ENCODE measurements at places on chromosomes 7 and 10.
A peak's percentile ranks its signal among the peaks of the same experiment; 100 is the strongest.

- DNase-seq: no peak
These were observed 2.2 kb downstream of the COMTD1 start for GRCh38 chr10:75233444-75234016.

GRCh38 chr10:132644527-132645246 lies 107.1 kb downstream of the INPP5A start:
- DNase-seq: peak; percentile 8

DNA sequence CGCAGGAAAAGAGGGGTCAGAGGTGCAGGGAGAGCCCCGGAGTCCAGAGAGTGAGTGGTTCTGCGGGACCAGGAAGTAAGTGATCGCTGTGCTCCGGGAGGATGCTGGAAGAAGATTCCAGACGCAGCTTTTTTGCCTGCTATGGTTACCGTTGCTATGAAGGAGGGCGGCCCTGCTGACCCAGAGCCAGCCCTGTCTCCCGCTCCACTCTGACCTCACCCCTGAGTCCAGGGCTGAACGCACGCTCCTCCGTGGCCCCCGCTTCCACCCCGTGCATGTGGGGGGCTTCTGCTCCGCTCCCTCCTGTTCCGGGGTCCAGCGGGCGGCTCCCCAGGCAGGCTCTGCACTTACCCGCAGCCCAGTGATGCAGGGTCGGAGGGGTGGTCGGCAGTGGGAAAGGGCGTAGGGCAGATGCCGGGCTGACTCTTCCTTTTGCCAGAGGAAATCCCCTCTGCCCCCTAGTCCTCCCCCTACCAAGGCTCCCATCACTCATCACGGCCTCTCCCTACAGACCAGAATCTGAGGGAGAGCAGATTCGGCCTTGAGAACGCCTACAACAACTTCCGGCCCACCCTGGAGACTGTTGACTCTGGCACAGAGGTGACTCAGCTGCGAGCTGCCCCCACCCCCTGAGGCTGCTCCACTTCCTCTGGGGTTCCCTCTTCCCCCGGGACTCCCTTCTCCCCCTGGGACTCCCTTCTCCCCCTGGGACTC lies 2.7 kb upstream of the MUC17 start:
- DNase-seq: peak; percentile 58

GRCh38 chr7:22561321-22561811 lies 61.4 kb upstream of the STEAP1B start:
- peak; percentile 68 for DNase-seq

DNA sequence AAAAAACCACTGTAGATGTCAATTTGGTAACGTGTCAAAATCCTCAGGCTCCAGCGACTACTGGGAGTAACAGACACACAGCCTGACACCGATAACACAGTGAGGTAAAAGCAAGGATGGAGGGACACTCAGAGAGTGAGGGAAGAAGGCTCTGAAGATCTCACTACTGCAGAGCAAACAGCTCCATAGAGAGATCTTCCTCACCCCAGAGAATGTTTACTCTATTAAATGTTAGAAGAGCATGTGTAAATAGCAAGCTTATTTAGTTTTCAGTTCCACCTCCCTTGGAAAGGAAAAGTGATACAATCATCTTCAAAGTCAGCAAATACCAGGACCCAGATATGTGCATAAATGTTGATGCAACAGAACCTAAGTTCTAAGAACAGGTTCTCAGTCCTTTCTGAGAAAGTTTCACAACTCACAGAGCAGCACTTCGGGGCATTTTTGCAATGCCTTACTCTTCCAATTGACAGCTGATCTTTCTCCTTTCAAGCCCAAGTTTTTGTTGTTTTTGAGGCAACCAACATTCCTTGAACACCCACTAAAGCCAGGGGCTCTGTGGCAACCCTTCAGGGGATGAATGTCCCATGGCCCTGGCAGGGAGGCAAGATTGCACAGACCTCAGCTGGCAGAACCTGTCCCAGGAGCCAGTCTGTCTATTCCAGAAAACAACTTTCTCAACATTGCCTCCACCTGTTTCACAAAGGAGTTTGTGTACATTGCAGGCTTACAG lies 177.4 kb downstream of the SFMBT2 start:
- DNase-seq: no peak

GRCh38 chr7:3232228-3232627 lies 68.8 kb upstream of the SDK1 start:
- DNase-seq: no peak

GRCh38 chr7:92836489-92836999 lies at the start of gene CDK6:
Gene CDK6 (minus strand): TSS chr7:92836573. CDS start chr7:92833323, 3,250 bp downstream.
- DNase-seq: peak; percentile 41

- no peak for DNase-seq
These were observed 90.3 kb downstream of the JMJD1C start for GRCh38 chr10:63375458-63375857.

DNA sequence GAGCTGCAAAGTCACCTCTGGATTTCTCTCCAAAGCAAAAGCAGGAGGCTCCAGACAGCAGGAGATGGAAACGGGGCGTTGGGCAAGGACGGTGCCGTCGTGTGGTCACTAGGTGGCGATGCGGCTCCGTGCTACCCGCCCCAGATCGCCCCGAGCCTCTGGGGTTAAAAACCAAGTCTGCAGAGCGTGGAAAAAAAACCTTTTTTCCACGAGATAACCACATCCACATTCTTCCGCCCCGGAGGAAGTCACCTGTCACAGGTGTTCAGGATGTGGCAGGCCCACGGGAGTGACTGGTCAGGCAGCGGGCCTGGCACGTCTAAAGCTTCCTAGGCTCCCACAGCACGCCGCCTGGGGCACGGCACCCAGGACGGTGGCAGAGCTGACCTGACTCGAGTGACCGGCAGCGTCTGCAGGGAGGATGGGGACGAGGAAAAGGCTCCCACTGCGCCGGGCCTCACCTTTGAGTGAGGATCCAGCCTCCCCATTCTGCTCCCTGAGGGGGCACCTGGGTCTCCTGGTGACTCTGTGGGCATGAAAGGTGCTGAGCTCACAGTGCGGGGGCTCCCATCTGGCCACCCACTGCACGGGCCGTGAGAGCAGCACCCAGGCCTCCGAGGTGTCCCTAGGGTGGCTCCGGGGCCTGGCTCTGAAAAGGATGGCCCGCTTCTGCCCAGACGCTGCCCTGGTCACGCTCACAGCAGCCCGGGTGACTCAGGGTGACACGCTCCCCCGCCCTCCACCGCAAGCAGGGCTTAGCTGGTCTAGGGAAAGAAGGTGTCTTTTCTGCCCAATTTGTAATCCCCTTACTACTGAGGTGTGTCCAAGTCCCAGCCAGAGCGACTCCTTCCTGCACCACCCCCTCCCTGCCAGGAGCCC lies 71.3 kb upstream of the TNRC18 start:
- DNase-seq: peak; percentile 81

- DNase-seq: no peak
These were observed 37.4 kb upstream of the MEOX2 start for GRCh38 chr7:15723841-15724240.

DNA sequence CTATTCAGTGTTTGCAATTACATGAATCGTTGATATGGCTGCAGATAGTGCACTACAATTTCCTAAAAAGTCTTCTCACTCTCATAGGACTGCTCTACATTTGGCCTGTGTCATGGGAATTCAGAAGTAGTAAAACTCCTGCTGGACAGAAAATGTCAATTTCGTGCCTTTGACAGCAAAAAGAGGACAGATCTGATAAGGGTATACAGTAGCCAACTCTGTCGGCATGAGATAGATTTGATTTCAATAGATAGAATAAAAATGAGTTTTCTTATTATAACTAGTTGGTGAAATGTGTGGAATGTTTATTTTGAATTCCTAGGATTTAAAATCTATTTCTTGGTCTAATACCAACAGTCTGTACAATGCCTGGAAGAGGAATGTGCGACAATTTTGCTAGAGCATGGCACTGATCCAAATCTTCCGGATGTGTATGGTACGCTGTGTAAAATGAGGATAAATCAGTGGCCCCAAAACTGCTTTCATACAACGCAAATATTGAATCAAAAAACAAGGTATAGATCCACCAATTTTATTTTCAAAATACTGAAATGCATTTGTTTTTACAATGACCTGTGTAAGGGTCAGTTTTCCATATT lies 133.5 kb upstream of the CDK13 start:
- no peak for DNase-seq

- DNase-seq: no peak
These were observed 1234.0 kb downstream of the SORCS3 start for GRCh38 chr10:105875050-105875449.

DNA sequence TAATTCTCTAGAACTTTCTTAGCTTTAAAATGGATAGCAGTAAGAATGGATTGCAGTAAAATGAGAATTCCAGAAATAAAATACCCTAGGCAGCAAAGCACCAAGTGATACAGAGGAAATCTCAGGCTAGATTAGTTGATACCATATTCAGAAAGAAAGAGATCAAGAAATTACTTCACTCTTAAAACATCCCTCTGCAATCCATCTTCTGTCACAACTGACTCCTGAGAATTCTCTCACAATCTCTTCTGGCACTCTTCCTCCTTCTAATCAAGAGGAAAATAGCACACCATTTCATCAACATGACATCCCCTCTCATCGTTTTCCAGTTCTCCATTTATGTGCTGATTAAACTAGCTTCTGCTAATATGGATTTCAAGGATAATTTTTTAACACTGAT lies 42.2 kb upstream of the LAMB1 start:
- no peak for DNase-seq

DNA sequence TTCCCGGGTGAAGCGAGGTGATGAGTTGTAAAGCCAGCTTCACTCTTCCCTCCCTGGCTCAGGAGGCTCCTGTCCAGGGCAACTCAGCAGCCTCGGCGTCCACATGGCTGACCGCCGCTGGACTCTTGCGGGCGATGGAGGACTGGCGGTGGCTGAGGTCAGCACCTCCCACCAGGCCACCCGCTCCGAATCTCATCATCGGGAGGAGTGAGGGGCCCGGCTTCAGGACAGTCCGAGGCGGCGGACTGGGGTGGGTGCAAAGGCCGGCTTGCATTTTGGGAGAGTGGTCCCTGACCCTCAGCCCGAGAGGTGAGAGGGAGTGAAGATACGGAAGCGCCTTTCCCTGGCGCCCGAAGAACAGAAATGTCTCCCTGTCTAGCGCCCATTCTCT lies 759 bp downstream of the DNAJB12 start:
- no peak for DNase-seq

DNA sequence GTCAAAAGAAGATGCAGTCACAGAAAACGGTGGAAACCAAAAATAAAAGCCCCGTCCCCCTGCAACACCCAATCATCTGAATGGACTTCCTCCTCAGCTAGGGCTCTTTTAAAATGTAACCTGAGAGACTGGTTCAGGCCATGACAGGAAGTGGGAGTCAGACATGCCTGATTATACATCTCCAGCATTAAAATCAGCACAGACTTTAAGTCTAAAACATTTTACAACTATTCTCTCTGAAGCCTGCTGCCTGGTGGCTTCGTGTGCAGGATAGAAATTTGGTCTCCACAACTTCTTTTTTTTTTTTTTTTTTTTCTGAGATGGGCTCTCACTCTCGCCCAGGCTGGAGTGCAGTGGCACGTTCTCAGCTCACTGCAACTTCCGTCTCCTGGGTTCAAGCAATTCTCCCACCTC lies 30.3 kb downstream of the HACD1 start:
- no peak for DNase-seq

DNA sequence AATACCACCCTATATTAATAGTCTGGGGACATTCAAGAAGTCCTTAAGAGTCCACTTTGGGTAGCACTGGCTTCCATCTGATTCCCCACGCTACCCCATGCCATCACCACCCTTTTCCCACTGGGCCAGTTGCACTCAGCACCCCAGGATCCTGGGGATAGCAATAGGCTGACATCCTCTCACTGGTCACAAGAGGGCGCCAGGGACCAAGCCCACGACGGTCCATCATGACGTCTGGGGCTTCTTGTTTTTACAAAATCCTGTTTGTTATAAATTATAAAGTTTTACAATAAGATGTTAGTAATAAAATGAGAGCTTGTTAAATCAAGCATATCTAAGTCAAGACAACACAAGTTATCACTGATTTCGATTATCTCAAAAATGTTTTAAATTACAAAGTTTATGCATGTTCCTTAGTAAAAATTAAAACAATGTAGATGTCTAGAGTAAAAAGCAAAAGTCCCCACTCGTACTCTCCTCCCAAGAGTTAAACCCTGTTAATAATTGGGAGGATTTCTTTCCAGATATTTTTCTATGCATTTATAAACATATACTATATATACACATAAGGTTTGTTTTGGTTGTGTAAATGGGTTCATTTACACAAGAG lies 15.4 kb downstream of the GPNMB start:
- peak; percentile 55 for DNase-seq

- no peak for DNase-seq
These were observed 63.4 kb downstream of the DAGLB start for GRCh38 chr7:6384327-6384726.

DNA sequence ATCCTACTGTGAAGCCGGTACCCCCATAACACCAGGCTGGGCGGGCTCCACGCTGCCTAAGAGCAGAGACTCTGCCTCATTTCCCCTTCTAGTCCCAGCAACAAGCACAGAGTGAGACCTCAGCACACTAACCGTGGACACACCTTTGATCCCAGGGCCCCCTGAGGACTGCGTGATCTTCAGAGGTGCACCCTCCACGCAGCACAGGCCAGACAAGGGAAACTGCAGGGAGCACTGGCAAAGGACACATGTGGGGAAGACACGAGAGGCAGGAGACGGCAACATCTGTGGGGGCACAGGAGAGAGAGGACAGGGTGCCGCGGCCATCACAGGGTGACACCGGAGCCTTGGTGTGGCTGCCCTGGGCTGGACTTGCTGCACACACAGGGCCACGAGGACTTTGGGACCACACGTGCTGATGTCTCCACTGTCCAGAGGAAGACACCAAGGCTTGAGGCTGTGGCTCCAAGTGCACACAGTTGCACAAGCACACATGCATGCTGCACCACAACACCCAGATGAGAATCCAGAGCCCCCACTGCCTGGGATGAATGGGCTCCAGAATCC lies 128.8 kb downstream of the PTPRN2 start:
- DNase-seq: no peak

- no peak for DNase-seq
These were observed 139.4 kb upstream of the SHH start for GRCh38 chr7:155951554-155952158.

- DNase-seq: no peak
These were observed 23.0 kb downstream of the FAM13C start for GRCh38 chr10:59339351-59339750.

GRCh38 chr10:30070001-30070685 lies 10.8 kb upstream of the JCAD start:
- DNase-seq: no peak

- peak; percentile 44 for DNase-seq
These were observed 97.6 kb downstream of the PRPF18 start for GRCh38 chr10:13684252-13684791.

GRCh38 chr7:99554939-99555338 lies 3.0 kb upstream of the FAM200A start:
- DNase-seq: no peak

DNA sequence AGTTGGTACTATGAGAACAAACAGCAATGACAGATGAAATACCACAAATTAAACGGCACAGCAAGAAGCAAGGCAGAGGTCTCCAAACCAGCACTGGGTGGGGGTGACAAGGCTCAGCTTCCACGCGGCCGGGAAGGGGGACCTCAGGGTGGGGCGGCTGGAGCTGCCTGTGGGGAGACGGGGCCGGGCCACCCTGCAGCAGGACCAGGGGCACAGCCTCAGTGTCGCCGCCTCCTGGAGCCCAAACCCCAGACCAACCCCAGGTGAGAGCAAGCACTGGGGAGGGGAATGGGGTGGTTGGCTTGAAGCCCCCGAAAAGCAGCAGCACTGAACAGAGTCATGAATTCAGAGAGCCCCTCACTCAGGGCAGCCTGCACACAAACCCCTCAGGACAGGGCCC lies 49.3 kb upstream of the PRKAR1B start:
- no peak for DNase-seq

All from uterus (tissue), 4 donors.